Stimulated activated CD8-positive, alpha-beta memory T cell treated with anti-CD3 and anti-CD28 coated beads, Interleukin-4, amount 100 ng/mL, for 1 hour (primary cell): ENCODE measurements at places on chromosomes 5 and 9.

DNA sequence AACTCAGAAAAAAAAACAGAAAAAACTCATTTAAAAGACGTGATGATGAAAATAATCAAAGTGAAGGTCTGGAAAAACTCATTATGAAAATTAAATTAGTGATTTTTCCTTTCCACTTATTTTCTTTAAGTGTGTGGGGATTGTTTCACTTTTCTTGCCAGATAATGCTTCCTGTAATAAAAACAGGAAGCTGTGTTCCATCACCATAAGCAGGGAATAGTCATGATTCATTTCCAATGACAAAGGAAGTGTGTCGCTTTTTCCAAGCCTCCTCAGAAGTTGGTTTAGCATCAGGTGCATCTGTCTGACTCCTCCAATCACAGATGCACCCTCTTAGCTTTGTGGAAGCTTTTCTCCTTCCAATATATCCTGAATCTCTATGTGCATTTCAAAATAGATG is 2068.7 kb downstream of the MAT2B start:
- no peak for DNase-seq

- DNase-seq, result no peak
These were observed 148.1 kb downstream of the NPR3 start for GRCh38 chr5:32859211-32859641.

DNA sequence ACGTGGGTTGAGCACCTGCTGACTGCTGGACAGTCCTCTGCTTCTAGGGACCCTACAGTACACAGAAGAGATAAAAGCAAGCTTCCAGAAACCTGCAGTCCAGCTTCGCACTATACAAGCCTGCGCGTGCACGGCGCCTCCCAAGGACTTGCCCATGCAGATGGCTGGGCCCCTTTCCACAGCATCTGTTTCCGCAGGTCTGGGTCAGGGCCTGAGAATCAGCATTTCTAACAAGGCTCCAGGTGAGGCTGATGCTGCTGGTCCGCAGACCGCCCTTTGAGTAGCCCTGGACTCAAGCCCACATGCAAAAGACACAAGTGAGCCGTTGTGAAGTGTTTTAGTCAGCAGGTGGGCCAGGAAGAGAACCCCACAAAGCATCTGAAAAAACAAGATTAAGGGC is 133.1 kb downstream of the HSD17B3 start:
- DNase-seq, result no peak

DNA sequence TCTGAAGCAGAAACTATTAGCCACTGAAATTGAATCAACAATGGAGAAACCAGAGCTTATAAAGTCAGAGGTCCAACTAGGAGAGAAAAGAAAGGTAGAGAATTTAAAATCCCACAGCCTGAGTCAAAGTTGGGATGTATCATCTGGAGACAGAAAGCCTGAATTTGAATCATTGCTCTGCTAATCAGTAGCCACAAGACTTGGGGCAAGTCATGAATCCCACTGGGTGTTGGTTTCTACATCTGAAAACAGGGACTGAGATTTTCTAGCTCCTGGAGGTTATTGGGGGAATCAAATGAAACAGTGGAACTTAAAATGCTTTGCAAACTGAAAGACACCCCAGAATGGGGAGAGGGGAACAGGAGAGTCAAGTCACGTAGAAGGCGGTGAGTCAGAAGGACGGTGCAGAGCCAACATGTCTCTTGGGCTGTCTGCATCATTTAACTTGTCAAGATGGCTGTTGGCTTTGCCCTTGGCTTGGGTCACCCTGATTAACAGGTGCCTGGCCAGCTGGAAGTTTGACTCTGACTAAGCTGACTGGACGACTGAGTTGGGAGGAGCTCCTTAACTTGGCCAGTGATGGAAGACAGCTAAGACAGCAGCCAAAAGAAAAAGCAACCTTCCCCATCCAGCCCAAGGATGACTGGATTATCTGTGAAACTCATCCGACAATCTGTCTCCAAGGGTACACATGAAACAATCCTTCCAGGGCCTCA is 60.6 kb upstream of the ADRA1B start:
- no peak for DNase-seq

DNA sequence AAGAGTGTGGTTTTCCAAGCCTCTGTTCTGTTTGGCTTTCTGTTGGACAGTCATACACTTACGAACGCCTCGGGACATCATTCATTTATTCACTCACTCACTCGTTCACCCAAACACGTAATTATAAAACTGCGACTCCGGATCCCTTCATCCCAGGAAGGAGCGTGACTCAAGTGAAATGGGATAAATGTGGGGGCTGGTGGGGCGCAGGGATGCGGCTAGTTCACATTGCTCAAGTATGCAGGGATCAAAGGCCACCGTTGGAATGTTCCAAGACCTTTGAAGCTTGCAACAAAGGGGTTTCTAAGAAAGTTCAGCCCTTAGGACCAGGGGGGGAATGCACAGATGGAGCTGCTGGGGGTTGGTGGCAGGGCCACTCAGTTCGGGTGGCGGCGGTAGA is 64.2 kb downstream of the CFAP77 start:
- DNase-seq, result no peak
